ENCODE measurements at places on chromosomes 2 and 18.

DNA sequence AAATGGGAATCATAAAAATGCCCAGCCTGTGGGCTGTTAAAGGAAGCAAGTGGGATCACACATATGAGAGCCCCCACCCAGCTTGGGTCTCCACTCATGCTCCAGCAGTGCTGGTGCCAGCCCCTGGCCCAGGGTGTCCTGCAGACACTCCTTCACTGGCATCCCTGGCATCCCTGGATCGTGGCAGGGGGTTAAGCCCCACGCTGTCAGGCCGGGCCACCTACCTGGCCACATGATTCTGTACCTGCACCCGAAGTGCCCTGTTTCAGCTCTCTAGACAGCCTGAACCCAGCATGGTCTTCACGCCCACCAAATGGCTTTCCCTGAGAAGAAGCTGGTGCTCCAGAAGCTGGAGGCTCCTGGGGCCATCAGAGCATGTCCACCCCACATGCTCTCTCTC is 137.4 kb downstream of the INHBB start:
- no peaks in the 10 kb centered on the region for H3K36me3 ChIP-seq
- no peak for DNase-seq
- no peaks in the 10 kb centered on the region for H3K4me1 ChIP-seq
- H3K27me3 ChIP-seq: no peaks in the 10 kb centered on the region

- no peaks in the 10 kb centered on the region for H3K4me1 ChIP-seq
- no peak overlapping the region for H3K4me3 ChIP-seq
- no peaks in the 10 kb centered on the region for H3K36me3 ChIP-seq
- no peak overlapping the region for H3K27ac ChIP-seq
- DNase-seq: no peak
Observed at GRCh38 chr18:71252351-71252865, 963.6 kb downstream of the SOCS6 start.

GRCh38 chr2:204078003-204078698 is 141.6 kb downstream of the ICOS start:
- no peak overlapping the region for H3K27ac ChIP-seq
- H3K36me3 ChIP-seq: no peaks in the 10 kb centered on the region
- H3K27me3 ChIP-seq: peaks cover 52% of the 10 kb centered on the region
- no peak overlapping the region for H3K4me3 ChIP-seq

- no peak for DNase-seq
- H3K4me1 ChIP-seq: peaks cover 15% of the 10 kb centered on the region
- H3K36me3 ChIP-seq: peaks cover 57% of the 10 kb centered on the region
- H3K27me3 ChIP-seq: no peaks in the 10 kb centered on the region
Observed at GRCh38 chr2:39732482-39732881, 46.6 kb downstream of the THUMPD2 start.

- H3K4me3 ChIP-seq: no peak overlapping the region
- no peak overlapping the region for H3K27ac ChIP-seq
- H3K4me1 ChIP-seq: no peaks in the 10 kb centered on the region
Observed at GRCh38 chr18:68942230-68942629, 144.3 kb downstream of the CCDC102B start.

- H3K27ac ChIP-seq: no peak overlapping the region
- no peaks in the 10 kb centered on the region for H3K4me1 ChIP-seq
- H3K36me3 ChIP-seq: peaks cover 7% of the 10 kb centered on the region
- no peak for DNase-seq
Observed at GRCh38 chr18:8319798-8320489, 289.3 kb upstream of the RAB12 start.

DNA sequence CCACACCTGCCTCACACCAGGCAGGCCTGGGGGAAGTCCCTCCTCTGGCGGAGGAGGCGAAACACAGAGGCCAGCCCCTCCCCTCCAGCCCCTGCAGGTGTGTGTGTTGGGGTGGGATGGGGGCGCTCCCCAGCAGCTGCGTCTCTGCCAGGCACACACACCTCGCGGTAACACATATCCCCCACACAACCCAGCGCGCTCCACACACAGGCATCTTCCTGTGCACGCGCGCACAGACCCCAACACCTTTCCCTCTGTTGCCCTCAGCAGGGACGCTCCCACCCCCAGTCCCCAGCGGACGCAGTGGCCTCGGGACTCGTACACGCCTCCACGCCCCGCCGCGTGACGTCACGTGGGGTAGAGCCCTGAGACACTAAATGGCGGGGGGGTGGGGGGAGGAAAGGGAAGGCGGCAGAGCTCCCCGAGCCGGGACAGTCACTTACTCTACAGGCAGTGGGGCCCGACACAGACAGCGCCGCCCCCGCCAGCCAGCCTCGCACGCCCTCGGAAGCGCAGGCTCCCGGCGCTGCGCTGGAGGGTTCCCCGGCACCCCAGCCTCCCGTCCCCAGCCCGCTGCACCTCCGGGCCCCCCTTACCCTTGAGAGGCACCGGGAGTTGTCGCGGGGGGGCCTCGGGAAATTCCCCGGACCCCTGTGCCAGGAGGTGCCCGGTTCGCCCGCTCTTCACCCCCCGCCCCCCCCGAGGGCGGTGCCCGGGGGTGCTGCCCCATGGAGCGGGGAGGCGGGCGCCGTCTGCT is at the start of gene WNT10A:
Gene WNT10A (plus strand): TSS at position 751 of the 757 bp plus-strand sequence. CDS start 144 bp downstream, outside the sequence.
- H3K4me3 ChIP-seq: no peak within 1 kb of the TSS
- no peak within 1 kb of the TSS for H3K27ac ChIP-seq
- H3K27me3 ChIP-seq: no peaks in the 10 kb centered on the region
- no peak for DNase-seq
- no peaks in the 10 kb centered on the region for H3K36me3 ChIP-seq
- peaks cover 21% of the 10 kb centered on the region for H3K4me1 ChIP-seq

DNA sequence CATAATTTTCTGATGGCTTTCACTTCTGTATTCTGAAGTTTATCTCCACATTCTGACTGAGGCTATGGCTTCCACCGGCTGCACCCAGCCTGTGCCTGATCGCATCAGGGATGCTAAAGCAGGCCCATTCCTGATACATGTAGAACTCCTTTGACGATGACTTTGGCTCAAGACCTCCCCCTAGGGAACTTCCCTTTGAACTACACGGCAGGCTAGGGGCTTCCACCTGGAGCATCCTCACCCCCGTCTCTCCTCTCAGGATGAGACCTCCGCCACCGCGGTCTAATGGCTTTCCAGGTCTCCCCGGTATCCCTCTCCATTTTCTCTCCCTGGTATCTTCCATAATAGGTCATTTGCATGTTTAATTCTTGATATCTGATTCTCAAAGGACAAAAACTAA is 214.9 kb upstream of the CHST9 start:
- DNase-seq: peak; percentile 14
- H3K27ac ChIP-seq: no peak overlapping the region
- no peaks in the 10 kb centered on the region for H3K27me3 ChIP-seq
- peaks cover 4% of the 10 kb centered on the region for H3K4me1 ChIP-seq
- H3K36me3 ChIP-seq: no peaks in the 10 kb centered on the region

DNA sequence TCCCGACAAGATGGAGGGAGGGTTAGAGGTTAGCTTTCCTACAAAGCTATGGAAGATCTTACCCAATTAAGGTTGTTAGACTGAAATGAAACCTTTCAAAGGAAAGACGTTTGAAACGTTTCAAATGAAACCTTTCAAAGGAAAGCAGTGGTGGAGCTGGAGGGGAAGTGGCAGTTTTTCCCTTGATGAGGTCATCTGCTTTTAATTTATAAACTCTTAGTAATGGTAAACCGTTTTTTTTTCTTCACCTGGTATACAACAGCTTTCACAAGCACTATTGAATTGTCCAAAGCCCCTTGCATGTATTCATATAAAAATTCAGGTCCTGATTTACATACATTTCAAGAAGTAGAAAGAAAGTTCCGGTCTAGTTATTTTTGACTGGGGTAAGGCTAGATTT is 7.4 kb downstream of the PMAIP1 start:
- no peak overlapping the region for H3K4me3 ChIP-seq
- H3K27ac ChIP-seq: no peak overlapping the region
- H3K4me1 ChIP-seq: peaks cover 40% of the 10 kb centered on the region
- no peak for DNase-seq
- H3K27me3 ChIP-seq: no peaks in the 10 kb centered on the region

GRCh38 chr2:56286936-56287335 is 103.1 kb downstream of the CCDC85A start:
- no peaks in the 10 kb centered on the region for H3K27me3 ChIP-seq
- no peak for DNase-seq
- no peaks in the 10 kb centered on the region for H3K36me3 ChIP-seq
- H3K27ac ChIP-seq: no peak overlapping the region
- no peak overlapping the region for H3K4me3 ChIP-seq

DNA sequence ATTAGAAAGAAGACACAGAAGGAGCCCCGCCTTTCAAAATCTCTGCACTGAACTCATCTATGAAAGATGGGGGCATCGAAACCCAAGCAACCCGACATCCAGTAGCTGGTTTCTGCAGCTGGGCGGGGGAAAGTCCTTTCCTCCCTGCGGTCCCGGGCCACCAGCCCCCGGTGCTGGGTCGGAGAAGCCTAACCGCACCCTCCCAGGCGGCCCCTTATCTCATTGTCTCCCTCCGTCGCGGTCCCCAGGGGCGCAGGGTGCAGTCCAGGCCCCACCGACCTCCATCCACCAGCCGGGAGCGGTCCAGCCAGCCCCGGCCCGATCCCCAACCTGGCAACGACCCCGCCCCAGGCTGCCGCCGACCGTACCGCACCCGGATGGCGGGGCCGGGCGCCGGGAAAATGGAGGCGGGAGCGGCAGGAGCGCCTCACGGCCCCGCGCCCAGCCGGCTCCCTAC is 452 bp downstream of the RAPH1 start:
- H3K27ac ChIP-seq: peak overlapping the region; percentile 74
- no peaks in the 10 kb centered on the region for H3K27me3 ChIP-seq
- peak overlapping the region; percentile 77 for H3K4me3 ChIP-seq
- peak; percentile 29 for DNase-seq
- peaks cover 20% of the 10 kb centered on the region for H3K4me1 ChIP-seq
- no peaks in the 10 kb centered on the region for H3K36me3 ChIP-seq

GRCh38 chr2:217293046-217293445 is 433.2 kb upstream of the TNP1 start:
- H3K4me1 ChIP-seq: no peaks in the 10 kb centered on the region
- no peaks in the 10 kb centered on the region for H3K36me3 ChIP-seq
- no peak overlapping the region for H3K4me3 ChIP-seq
- no peaks in the 10 kb centered on the region for H3K27me3 ChIP-seq

GRCh38 chr2:144415386-144415785 is 104.5 kb downstream of the ZEB2 start:
- H3K27ac ChIP-seq: peak overlapping the region; percentile 76
- H3K4me3 ChIP-seq: no peak overlapping the region

DNA sequence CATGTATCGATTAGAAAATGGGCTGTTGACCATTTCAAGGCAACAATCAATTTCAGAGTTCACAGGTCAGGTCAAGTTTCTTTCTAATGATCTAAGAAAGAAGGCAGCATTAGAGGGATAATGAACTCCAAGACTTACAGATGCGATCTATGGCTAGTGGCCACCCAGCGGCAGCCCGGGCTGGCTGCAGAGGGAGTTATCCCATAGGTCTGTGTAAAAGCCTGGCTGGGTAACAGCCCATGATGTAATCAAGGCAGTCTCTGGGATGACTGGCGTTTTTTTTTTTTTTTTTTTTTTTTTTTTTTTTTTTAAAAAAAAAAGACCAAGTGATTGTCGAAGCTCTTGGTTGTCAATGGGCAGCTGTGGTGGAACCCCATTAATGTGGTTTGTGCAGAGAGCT is 171.1 kb upstream of the SKOR2 start:
- H3K36me3 ChIP-seq: no peaks in the 10 kb centered on the region
- no peaks in the 10 kb centered on the region for H3K4me1 ChIP-seq
- no peak overlapping the region for H3K4me3 ChIP-seq
- DNase-seq: no peak

GRCh38 chr2:100924122-100924519 is 78.0 kb upstream of the RPL31 start:
- no peak overlapping the region for H3K4me3 ChIP-seq
- no peaks in the 10 kb centered on the region for H3K27me3 ChIP-seq
- H3K4me1 ChIP-seq: no peaks in the 10 kb centered on the region
- no peak overlapping the region for H3K27ac ChIP-seq
- peaks cover 18% of the 10 kb centered on the region for H3K36me3 ChIP-seq

GRCh38 chr18:36185157-36185556 is 2.1 kb upstream of the MOCOS start:
- no peak overlapping the region for H3K27ac ChIP-seq
- H3K36me3 ChIP-seq: peaks cover 4% of the 10 kb centered on the region
- no peaks in the 10 kb centered on the region for H3K27me3 ChIP-seq
- DNase-seq: no peak

GRCh38 chr18:36389811-36390581 is 92.5 kb downstream of the FHOD3 start:
- no peaks in the 10 kb centered on the region for H3K27me3 ChIP-seq
- H3K27ac ChIP-seq: no peak overlapping the region
- no peak overlapping the region for H3K4me3 ChIP-seq
- H3K36me3 ChIP-seq: no peaks in the 10 kb centered on the region
- H3K4me1 ChIP-seq: peaks cover 6% of the 10 kb centered on the region
- DNase-seq: no peak

- no peaks in the 10 kb centered on the region for H3K4me1 ChIP-seq
- no peak overlapping the region for H3K27ac ChIP-seq
Observed at GRCh38 chr2:75342504-75343175, 143.3 kb upstream of the TACR1 start.

DNA sequence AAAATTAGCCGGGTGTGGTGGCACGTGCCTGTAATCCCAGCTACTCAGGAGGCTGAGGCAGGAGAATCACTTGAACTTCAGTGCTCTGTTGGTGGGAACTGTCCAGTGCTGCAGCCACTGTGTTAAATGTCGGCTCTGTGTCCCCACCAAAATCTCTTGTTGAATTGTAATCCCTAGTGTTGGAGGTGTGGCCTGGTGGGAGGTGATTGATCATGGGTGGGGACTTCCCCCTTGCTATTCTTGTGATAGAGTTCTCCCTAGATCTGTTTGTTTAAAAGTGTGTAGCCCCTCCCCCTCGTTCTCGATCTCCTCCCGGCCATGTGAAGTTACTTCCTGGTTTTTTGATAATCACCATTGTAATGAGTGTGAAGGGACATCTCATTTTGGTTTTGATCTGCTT is 9.8 kb upstream of the RPL31 start:
- no peak for DNase-seq
- peaks cover 15% of the 10 kb centered on the region for H3K36me3 ChIP-seq
- no peak overlapping the region for H3K27ac ChIP-seq
- H3K4me3 ChIP-seq: no peak overlapping the region

DNA sequence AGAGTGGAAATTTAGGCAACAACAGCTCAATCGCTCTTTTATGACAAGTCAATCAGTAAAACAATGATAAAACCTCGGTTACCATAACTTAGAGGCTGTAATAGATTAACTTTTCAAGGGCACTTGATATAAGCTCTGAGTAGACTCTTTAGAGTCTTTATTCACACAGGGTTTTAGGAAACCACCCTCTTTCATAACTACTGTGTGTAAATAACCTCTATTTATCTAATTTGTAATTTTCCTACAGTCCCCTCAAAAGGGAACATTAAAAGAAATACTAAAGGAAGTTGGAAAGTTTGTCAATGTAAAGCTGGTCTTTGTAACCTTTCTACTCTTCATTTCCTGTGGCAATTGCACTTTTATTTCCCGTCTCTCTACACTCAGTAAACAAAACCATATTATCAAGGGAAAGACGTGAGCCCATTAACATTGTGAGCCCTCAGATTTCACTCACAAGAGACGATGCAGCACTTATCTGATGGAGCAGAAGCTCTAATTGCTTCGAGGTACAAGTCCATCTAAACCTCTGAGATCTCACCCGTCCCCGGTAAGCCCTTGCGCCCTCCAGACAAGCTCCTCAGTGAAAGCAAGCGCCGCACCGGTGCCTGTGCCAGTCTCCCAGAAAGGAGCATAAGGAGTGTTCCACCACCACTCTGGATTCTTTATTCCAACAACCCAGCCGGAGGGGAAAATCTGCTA is 1.1 kb upstream of the HOXD1 start:
- H3K27me3 ChIP-seq: no peaks in the 10 kb centered on the region
- peak overlapping the region; percentile 41 for H3K4me3 ChIP-seq
- no peaks in the 10 kb centered on the region for H3K4me1 ChIP-seq
- no peak overlapping the region for H3K27ac ChIP-seq
- no peak for DNase-seq

Data from MCF 10A (cell line).